T-helper 9 cell (primary cell): ENCODE measurements at places on chromosomes 1 and 21.
A peak's percentile ranks its signal among the peaks of the same experiment; 100 is the strongest.

GRCh38 chr1:41887365-41887764 is 31.4 kb downstream of the HIVEP3 start:
- no peak for DNase-seq

DNA sequence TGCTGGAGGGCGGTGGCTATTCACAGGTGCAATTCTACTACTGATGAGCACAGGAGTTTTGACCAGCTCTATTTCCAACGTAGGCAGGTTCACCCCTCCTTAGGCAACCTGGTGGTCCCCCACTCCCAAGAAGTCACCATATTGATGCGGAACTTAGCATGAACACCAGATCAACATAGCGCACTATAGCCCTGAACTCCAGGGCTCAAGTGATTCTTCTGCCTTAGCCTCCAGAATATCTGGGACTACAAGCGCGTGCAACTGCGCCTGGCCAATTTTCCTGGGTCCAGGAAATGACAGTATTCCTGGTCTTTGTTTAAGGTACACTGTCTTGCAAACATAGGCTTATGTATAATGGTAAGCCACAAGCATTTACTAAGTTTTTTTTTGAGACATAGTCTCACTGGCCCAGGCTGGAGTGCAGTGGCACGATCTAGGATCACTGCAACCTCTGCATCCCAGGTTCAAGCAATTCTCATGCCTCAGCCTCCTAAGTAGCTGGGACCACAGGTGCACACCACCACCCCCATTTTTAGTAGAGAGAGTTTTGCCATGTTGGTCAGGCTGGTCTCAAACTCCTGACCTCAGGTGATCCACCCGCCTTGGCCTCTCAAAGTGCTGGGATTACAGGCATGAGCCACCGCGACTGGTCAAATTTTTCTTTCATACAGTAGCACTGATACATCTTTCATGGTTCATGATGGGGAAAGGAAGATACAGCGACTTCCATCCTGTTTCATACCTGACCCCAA is 12.6 kb downstream of the MCL1 start:
- no peak for DNase-seq

DNA sequence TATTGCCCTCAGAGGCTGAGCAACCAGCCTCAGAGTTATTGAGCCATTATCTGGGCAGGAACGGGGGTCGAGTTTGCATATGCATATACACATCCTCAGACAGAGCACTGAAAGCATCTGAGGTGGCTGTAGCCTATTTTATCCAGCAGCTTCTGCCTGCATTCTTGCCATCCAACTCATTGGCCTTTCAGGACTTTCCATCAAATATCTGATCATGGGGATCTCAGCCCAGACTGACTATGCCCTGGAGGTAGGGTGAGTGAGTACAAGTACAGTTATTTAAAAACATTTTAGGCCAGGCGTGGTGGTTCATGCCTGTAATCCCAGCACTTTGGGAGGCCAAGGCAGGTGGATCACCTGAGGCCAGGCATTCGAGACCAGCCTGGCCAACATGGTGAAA is 1.8 kb upstream of the MTF1 start:
- DNase-seq, result no peak

GRCh38 chr1:194151056-194151455 is 964.6 kb upstream of the B3GALT2 start:
- no peak for DNase-seq

- DNase-seq, result no peak
Observed at GRCh38 chr1:4654764-4655673, 610 bp downstream of the AJAP1 start.

- DNase-seq, result no peak
Observed at GRCh38 chr1:168216171-168216570, 9.6 kb upstream of the SFT2D2 start.

DNA sequence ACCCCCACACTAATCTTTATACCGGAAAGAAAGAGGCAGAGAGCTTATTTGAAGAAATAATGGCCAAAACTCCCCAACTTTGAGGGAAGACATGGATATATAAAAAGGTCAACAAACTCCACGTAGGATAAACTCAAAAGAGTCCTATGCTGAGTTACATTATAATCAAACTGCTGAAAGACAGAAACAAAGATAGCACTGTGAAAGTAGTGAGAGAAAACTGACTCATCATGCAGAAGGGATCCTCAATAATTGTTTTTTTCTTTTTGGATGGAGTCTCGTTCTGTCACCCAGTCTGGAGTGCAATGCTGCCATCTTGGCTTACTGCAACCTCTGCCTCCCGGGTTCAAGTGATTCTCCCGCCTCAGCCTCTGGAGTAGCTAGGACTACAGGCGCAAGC is 48.5 kb upstream of the TTC39A start:
- DNase-seq, result no peak

DNA sequence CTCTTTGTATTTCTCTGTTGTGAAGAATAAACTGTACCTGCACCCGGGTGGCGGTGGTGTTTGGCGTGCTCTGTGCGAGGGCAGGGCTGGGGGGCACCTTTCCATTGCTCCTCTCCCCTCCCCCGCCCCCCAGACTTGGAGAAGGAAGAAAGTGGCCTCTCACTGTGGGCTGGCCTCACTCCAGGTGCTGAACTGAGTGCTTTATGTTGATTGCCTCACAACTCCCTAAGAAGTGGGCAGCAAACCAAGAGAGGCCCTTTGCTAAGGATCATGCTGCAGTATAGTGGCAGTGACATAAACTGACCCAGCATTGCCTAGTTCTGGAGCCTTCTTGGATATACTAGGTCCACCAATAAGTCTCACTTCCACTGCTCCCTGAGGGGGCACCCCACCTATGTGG is 20.2 kb downstream of the A3GALT2 start:
- no peak for DNase-seq

GRCh38 chr1:167714098-167714438 is 7.7 kb upstream of the MPZL1 start:
- peak; percentile 69 for DNase-seq

- no peak for DNase-seq
Observed at GRCh38 chr1:23496490-23497181, 12.7 kb upstream of the ASAP3 start.

- no peak for DNase-seq
Observed at GRCh38 chr21:45157932-45158331, 83.6 kb downstream of the ADARB1 start.

GRCh38 chr1:169892927-169893644 is 610 bp downstream of the SCYL3 start:
- DNase-seq, result no peak

GRCh38 chr1:88595355-88596002 is 88.6 kb upstream of the PKN2 start:
- DNase-seq, result no peak
